Kasumi-1 (cell line): ENCODE measurements at places on chromosomes 7 and 10.

DNA sequence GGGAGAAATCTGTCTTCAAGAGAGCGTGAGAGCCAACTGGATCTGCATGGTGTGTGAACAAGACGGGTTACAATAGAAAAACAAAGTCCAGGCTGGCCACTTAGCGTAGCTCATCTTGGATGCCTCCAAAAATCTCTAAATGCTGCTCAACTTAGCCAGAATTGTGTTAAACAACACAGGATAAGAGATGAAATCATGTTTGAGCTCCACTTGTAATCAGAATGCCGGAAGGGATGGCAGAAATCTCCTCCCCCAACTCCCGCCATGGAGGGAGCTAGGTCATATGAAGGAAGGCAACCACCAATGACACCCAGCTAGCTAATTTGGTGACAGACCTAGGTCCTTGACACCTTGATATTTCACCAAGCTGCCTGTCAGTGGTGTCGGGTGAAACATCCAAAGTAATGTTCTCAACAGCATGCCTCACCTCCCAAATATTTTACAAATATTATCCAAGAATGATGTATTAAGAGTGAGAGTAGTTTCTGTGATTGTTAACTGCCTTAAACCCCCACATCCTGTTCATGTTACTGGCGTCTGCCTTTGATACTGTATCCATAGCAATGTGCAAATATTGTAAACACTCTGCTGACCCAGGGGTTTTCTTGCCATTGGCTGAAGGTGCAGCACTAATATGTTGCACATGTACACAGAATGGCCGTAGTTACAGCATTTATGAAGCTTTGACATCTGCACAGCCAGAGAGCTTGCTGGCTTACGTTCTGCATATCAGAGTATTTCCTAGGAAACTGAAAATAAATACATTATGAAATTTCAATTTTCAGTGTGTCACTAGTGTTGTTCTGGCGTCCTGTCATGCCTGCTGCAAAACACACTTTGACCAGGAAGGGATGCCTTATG, 25.8 kb downstream of the TMEM254 start:
- DNase-seq = no peak

- no peak for DNase-seq
These were observed 119.1 kb downstream of the HIP1 start for GRCh38 chr7:75619636-75620035.

GRCh38 chr10:68327889-68328786, 3.7 kb upstream of the HNRNPH3 start:
- DNase-seq = peak; percentile 99

DNA sequence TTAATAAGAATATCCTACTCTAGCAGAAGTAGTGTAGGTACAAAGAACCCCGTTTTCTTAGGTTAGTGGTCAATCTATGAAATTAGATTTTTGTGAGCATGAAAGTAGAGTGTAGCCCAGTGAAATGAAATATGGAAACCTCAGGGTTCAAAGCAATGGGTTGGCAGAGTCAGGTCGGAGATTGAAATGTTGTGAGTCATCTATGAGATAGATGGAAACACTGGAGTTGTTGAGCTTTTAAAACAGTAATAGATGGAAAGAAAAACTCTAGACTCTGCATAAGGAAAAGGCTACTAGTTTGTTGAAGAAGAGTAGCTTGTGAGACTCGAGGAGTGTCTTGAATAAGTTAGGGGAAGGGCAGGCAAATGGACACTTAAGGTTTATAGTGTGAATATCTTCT, 251.9 kb downstream of the EXOC4 start:
- no peak for DNase-seq

DNA sequence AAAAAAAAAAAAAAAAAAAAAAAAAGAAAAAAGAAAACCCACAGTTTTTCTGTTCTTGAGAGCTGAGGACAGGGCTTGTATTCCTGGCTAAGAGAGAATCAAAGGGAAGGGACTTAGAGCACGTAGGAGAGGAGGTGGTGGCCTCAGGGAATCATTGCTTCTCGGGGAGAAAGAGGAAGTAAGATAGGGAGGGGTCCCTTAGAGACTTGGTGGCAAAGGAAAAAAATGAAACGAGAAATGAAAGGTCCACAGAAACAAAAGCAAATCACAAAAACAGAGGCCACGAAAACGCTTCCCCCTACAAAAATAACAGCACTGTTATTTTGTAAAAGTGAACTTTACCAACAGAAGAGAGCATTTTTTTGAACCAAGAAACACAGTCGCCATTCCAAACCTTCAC, 323.1 kb upstream of the GALNT17 start:
- no peak for DNase-seq

DNA sequence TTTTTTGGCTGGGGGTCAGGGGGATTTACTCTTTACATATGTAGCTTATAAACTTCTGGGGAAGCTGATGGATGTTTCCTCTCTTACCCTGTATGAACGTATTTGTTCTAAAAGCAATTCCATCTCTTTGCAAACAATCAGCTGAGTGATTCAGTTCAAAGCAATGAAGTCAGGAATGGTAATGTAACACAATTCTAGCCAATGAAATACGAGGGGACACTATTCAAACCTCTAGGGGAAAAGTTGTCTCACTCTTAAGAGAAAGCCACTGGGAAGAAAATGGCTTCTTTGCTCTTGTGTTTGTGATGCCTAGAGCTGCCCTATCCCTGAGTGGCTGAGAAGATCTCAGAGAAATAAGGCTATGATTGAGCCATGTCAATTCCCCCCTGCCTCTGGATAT, 134.8 kb upstream of the SEMA3C start:
- DNase-seq = no peak

DNA sequence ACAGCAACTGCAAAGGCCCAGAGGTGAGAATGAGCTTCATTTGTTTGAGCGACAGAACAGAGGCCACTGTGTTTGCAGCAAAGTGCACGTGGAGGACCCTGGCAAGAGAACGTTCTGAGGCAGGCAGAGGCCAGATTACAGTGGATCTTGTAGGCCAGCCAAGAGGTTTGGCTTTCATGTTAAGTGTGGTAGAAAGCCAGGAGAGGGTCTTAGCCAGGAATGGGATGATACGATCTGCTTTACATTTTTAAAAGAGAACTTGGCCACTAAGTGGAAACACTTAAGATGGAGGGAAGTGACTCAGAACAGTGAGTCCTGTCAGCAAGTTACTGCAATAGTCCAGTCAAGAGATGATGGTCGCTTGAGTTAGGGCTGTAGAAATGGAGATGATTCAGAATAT, 4.6 kb downstream of the CCDC136 start:
- DNase-seq = no peak

DNA sequence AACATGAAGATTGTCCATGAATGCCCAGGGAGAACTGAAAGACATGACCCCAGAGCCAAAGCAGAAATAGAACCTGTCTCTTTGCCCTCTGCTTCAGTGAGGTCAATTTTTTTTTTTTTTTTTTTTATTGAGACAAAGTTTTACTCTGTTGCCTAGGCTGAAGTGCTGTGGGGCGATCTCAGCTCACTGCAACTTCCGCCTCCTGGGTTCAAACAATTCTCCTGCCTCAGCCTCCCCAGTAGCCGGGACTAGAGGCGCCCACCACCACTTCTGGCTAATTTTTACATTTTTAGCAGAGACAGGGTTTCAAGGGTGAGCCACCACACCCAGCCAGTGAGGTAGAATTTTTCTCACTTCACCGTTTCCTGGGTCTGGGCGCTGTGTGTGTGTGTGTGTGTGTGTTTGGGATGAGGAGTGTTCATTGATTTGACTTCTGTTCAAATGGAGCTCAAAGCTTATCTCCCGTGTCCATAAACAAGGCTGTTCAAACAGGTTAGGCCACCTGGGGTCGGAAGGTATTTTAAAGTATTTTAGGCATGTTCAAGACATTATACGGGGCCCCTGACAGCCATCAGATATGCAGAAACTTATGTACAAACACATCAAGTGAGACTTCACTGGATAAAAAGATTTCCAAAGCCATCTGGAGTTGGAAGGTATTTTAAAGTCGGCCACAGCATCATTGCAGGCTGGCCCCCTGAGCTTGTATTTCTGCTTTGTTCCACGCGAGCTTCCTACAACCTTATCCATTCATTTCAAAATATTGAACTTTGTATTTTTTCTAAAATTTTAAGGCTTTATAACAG, 93.8 kb downstream of the MAP3K8 start:
- no peak for DNase-seq

DNA sequence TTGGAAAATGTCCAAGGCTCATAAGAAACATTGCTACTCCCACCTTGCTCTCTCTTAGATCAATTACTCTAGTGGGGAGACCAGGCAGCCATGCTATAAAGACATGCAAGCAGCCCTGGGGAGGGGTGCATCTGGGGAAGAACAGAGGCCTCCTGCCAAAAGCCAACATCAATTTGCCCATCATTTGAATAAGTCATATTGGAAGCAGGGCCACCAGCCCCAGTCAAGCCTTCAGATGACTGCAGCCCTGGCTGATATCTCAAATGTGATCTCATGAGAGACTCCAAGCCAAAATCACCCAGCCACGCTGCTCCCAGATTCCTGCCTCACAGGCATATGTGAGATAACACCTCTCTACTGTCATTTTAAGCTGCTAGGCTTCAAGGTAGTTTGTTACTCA, 157.5 kb upstream of the PDE1C start:
- DNase-seq = no peak

DNA sequence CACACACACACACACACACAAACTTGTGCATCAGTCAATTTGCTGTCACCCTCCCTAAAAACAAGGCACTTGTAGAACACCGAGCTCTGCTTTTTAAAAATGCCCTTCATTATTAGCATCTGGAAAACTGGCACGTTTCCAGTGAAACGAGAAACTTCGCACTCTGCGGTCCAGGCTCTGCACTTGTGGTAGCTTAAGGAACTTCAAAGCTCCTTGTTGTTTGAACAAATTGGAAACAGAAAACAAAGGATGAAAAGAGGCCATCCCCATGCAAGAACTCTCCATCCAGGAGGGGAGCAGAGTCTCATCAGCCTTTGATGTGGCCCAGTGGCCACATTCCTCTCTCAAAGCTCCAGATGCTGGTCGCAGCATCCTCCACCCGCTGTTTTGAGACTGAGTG, 105.1 kb downstream of the C10orf90 start:
- no peak for DNase-seq

GRCh38 chr10:3783316-3783681, 1.7 kb downstream of the KLF6 start:
- peak; percentile 76 for DNase-seq

GRCh38 chr10:90884431-90884830, 12.7 kb downstream of the RPP30 start:
- DNase-seq = no peak

GRCh38 chr7:155190688-155191087, 107.0 kb upstream of the INSIG1 start:
- peak; percentile 30 for DNase-seq

DNA sequence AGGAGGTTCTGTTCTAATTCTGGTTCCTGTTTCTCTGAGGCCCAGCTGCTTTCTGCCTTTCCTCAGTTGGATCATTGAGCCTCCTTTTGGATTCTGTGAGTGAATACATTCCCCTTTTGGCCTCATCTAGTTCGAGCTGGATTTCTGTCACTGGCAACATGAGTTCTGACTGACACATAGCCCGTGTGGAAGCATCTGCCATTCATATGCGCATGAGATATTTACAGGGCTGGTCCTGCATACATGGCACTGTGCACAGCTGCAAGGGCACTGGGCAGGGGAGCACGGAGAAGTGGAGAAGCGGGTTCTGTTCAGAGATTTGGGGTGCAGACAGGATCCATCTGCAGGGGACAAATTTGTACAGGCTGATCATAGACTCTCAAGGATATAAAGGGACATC, 352.8 kb downstream of the RPS24 start:
- DNase-seq = no peak

GRCh38 chr7:15829691-15830090, 143.2 kb upstream of the MEOX2 start:
- no peak for DNase-seq

DNA sequence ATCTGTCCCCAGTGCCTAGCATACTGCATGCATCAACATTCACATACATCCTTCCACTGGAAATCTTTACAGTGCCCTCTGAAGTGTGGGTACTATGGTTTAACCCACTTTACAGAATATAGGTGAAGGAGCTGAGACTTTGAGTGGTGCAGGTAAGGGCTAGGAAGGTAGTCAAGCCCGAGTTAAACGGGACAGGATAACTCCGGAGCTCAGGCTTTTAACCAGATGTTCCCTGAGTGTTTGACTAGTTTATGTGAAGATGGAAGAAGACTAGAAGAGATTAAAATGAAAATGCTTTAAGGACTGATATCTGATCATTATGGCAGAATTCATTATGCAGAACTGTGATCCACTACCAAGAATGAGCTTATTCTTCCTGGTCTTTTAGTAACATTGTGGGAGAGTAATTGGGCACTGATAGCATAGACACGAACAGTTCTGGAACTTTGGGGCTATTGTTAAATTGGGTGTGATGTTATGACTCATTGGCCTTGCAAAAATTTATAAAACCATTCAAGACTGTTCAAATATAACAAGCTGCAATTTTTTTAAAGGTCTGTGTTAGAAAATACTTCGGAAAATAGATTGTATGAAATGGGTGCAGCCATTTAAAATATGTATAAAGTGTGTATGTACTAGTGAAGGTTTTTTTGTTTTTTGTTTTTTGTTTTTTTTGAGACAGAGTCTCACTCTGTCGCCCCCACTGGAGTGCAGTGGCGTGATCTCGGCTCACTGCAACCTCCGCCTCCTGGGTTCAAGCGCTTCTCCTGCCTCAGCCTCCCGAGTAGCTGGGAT, 4.4 kb downstream of the CUL1 start:
- no peak for DNase-seq
